ENCODE measurements at places on chromosomes 1 and 21.

DNA sequence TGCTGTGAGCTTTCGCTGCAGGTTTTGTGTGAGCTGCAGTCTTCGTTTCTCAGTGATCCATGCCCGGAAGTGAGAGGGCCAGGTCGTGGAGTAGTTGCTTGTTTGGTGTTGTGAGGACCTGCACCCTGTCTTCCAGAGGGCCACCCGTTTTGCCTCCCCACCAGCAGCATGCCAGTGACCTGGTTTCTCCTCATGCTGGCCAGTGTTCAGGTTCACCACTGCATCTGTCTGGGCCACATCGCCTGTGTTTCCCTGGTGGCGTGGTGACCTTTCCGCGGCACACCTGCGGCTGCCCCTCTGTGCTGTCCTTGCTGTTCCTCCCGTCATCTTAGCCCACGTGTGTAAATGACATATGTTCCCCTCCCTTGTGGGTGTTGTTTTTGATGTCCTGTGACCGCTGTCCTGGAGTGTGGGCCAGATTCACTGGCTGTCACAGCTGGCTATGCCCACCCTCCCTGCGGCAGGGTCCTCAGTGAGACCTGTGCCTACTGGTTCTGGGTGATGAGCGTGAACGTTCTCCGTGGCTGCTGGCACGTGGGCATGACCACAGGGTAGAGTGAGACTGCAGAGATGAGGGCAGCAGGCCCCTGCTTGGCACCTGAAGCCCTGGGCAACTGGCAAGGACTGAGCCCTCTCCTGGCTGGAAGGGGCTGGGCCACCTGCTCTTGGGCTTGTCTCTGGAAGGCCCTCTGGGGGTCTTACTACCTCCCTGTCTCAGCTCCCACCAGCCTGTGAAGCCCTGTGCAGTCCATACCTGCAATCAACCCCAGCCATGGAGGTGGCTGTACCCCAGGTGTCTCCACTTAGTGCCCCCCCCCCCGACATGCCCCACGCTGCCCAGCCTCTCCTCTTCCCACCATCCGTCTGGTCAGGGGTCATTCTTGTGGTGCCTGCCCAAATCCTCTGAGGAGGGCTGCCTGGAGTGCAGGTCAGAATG, 7.3 kb downstream of the IBA57 start:
- DNase-seq, result no peak

GRCh38 chr1:24874056-24874455, 56.0 kb downstream of the RUNX3 start:
- DNase-seq, result no peak

DNA sequence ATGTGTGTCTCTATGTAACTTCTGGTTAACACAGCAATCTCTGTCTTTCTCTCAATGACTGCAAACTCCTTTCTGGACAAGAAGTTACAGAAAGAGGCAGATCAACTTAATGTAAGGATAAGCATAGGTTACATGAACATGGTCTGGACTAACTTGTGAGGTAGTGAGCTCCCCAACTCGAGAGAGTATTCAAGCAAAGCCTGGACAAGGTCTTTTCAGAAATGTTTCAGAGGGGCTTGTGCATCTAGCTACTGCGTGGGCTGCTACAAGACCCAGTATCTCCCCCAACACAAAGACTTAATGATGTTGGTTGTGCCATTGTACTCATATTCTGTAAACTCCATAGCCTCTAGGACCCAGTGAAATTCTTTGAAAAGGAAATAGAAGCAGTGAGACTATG, 23.5 kb upstream of the CLSTN1 start:
- no peak for DNase-seq

DNA sequence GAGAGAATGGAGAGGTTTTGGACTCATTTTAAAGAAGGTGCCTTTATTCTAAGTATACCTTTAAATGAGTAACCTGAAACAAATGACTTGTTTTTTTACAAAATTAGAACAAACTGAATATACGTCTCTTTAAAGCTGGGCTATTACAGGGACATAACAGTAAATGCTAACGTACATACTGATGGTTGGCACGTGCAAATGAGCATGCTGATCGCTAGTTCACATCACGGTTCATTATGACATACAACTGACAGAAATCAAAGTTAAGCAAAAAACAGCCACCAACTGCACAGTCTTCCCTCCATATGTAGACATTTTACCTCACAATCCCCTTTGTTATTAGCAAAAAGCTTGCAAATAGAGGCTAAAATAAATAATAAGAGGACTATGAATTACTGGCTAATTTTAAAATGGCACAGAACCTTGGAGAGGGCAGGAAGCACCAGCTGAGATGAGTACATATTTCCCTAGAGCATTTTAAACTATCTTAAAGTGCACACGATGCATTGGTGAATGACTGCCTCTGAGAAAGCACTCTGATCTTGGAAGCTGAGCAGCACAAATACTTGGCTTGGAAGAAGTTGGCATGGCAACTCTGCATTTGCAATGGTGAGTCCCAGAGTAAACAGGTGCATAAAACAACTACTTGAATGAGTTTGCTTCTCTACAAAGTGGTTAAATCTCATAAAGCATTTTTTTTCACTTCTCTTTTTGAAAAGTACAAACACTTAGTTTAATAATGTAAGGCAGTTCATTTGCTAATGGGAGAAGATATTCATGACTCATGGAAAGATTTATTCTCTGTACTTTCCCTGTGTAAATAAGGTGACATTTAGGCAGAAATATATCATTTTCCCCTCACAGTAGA, 204.7 kb downstream of the LHX8 start:
- DNase-seq, result no peak

DNA sequence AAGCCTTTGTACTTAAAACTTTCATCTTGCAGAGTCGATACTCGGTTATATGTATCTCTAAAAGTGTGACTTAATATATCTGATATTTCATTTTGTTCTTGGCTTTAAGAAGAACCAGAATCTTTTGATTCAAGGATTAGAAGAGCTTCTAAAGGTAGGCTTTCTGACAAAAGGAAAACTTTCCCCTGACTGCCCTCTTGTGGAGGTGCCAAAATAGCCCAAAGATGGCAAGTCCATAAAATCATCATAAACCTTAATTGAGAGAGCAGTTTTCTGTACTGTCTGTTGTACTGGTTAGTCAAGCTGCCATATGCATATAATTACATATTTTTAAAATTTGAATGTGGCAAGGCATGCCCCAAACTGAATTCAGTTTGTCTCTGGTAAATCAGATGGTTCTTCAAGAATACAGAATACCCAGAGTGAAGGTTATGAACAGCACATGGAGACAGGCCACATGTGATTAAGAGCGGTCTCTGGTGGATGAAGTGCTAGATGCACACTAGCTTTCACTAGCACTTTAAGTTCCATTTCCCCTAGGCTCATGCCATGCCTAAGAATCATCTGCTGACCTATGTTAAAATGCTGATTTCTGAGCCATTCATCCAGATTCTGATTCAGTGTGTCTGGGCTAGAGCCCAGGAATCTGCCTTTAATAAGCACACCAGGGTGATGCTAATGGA, 27.7 kb upstream of the ELAVL4 start:
- no peak for DNase-seq

DNA sequence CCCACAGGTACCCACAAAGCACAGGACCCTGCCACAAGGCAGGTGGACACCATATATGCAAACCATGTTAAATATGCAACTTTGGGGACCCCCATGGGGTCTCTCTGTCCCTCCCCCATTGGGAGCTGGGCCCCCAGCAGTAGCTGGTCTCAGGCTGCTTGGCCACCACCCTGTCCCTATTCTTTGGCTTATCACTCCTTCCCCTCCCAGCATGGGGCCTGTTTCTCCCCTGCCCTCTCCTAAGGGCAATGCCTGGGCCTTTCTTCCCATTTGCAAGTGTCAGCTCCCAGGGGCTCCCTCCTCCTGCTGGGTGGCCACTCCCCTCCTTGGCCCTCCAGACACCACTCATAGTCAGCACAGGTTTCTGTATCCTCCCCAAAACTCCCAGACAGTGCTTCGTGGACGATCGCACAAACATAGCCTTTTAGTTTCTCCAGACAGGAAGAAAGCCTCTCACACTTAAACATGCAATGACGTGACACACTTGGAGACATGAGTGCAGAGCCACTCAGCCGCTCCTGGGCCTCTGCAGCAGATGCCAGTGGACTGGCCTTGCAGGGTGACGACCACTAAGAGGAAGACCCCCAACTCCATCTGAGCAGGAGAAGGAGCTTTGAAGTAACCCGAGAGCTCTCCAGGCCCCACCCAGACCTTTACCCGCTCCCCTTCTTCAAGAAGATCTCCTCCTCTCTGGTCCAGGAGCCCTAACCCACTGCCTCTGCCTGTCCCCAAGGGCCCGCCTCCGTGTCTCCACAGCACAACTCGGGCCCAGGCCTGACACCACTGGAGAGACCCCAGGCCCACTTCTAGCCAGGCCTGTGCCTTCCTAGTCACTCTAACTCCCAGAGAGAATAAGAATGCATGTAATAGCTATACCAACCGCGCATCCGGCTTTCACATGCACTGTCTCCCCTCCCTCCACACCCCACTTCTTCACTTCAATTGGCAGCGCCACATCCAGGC, 22.9 kb downstream of the CITED4 start:
- DNase-seq, result no peak

- peak; percentile 63 for DNase-seq
Observed at GRCh38 chr1:86419277-86419903, 4.6 kb upstream of the CLCA2 start.

DNA sequence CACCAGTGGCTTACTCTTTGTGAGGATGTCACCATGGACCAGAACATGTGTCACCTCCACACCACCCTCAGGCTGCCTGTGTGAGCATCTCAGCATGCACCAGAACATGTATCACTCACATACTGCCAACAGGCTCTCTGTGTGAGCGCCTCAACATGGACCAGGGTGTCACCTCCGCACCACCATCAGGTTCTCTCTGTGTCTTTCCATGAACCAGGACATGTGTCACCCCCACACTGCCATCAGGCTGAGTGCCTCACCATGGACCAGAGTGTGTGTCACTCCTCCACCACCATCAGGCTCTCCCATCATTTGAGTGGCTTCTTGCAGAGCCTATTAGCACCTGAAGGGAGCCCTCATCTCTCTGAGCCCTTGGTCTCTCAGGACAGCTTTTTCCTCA, 125.2 kb downstream of the ZNF648 start:
- no peak for DNase-seq

DNA sequence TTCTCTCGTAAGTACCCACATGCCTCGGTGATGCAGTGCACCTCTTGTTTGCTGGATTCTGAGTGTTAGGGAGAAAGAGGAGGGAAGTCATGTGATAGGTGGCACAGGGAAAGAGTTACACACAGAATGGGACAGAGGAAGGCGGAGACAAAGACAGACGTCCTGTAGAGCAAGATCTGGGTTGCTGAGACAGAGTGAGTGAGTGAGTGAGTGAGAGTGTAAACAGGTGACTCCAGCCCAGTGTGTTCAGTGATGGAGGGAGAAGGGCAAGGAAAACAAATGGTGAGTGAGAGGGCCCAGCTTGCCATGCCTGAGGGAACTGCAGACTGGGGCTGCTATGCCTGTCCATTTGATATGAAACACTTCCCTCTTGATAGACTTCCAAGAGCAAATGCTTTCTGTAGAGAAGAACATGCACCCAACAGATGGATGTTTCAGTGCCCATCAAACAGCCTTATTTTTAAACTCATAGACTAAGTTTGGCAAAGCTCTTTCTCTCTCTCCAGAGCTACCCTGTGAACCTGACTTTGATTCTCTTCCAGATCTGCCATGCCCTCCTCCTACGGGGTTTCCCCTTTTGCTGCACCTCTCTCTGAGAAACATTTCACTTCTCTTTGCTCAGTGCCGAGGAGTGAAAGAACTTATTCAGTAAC, 209.9 kb upstream of the COA6 start:
- no peak for DNase-seq

GRCh38 chr1:180934563-180934962, 21.9 kb downstream of the KIAA1614 start:
- no peak for DNase-seq

- DNase-seq, result no peak
Observed at GRCh38 chr1:156508205-156508954, 7.8 kb upstream of the MEF2D start.

DNA sequence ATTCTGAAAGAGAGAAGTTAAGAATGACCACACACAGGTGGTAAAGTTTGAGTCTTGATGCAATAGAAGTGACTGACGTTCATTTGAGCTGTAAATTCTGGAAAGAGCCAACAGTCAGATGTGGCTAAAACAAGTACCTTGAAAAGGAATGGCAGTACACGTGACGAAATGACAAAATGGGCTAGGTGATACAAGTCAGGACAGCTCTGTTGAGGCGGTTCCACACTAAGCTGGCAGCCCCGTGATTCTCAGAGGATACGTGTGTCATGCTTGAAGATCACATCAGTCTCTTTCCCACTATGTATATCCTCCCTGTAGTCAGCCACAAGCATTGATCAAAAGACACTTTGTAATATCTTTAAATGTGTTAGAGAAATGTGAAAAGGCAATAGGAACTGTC, 881.3 kb upstream of the ADGRL2 start:
- DNase-seq, result no peak

- no peak for DNase-seq
Observed at GRCh38 chr1:200869376-200869752, 3.4 kb upstream of the GPR25 start.

DNA sequence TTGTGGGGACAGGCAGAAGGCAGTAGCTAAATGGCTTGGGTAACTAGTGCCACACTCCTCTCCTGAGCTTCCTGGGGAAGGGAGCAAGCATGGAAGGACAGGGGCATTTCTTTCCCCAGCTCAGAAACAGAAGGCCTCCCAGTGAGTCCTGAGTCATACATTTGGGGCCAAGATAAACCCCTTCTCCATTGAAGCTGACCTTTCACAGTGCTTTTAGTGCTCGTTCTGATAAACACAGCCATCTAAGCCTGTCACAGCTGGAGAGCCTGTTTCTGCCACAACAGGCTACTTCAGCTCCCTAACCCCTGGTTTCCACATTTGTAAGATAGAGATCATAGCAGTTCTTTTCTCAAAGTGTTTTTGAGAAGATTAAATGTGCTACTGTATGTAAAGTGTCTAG, 374.0 kb downstream of the LMX1A start:
- no peak for DNase-seq

DNA sequence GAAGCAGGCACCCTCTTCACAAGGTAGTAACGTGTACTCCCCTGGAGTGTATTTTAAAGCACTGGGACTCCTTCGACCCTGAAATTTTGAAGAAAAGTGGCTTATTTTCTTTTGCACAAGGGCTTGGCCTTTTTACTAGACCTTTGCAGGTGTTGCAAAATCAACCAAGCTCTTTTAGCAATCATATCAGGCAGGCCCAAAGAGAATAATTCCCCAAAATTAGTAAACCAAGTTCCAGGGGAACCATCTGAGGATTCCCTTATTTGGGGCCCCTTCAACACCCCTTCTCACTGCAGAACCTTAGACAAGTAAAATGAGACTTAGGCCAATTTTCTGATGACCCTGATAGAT, 28.3 kb downstream of the CBR1 start:
- DNase-seq, result no peak

GRCh38 chr1:168848051-168848450, 119.0 kb upstream of the DPT start:
- DNase-seq, result no peak

GRCh38 chr1:110967256-110967655, 3.5 kb upstream of the LRIF1 start:
- no peak for DNase-seq

All from fibroblast of pulmonary artery (primary cell).